ENCODE measurements at places on chromosomes 4 and X.

DNA sequence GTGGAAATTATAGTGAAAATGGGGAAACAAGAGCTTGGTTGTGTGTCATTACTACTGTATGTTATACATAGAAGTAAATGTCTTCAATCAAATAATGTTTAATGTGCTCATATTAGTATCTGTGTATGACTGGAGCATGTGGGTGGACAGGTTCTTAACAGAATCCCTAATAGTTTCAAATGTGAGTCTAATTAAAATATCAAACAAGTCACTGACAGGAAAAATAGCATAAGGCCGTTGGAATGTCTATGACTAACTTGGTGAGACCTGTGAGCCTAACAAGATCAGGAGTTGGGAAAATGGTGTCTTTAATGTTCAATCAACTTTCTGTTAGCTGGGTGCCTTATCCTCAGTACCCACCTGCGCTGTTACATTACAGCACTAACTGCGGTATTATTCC, 6.2 kb upstream of the CXCL3 start:
- DNase-seq: no peak

DNA sequence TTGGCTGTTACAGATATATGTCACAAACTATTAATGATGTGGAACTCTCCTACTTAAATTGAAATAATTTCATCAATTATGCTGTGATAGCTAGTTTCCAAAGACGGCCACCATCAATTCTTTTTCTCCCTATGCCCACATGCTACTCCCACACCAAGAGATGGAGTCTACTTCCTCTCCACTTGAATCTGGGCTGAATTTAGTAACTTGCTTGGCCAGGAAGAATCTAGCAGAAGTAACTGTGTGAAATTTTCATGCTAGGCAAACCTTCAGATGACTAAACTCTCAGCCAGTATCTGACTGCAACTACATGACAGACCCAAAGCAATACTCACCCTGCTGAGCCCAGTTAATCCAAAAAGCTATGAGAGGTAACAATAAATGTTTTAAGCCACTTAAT, 3.2 kb downstream of the SEPSECS start:
- DNase-seq: no peak

DNA sequence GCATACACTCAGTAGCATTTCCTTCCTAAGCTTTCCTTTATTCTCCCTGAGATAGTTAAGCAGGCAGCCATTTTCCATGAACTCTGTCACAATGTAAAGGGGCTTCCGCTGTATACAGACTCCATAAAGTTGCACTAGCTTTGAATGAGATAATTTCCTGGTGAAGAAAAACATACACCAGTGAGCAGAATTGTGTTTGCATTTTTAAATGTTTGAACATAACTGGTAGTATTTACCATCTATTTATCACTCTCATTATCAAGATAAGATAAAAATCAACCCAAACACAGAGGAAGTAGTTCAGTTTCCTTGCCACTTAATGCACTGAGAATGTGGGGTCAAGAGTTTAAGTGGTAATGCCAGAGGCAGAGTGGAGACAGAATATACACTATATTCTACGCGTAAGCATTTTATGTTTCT, 54.1 kb downstream of the TXK start:
- no peak for DNase-seq

DNA sequence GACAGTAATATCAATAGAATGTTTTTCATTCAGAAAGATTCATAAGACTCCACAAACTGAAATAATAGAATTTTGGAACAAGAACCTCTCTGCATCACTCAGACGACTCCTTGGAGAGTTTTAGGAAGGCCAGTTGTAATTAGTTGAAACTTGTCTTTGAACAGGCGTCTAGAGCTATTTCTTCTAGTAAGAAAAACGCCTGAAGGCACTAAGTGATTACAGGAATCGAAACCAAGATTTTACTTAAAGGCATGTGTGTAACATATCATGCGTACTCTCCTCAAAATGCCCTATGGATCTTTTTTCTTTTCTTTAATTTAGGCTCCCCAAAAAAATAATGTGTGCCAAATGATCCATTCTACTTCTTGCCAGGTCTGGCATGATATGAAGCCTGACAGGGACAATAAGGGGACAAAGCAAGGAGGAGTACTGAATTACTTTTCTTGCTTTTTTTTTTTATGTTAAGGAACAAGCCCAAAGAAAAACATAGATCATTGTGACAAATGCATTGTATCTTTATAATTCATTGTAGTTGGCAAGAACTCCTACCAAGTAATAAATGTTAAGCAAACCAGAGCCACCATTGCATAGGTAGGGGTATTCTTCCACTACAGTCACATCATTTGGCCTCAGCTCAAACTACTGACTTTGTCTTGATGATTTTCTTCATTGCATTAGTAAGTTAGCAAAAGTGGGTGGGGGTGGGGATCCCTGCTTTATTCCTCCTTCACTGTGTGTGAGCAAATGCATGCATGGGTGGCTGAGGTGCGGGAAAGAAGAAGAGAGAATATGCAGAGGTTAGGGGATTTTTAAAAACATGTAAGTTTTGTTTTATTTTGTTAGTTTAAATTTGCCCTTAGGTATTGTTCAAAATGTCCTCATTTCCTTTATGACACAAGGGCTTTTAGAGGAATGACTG, 79.9 kb upstream of the ATOH1 start:
- no peak for DNase-seq

GRCh38 chrX:123518791-123519190, 214.1 kb downstream of the THOC2 start:
- DNase-seq: no peak

- DNase-seq: no peak
These were observed 1512.5 kb downstream of the TECRL start for GRCh38 chr4:62896721-62897120.

- DNase-seq: peak; percentile 67
These were observed 124.8 kb downstream of the SNCA start for GRCh38 chr4:89712141-89712540.

GRCh38 chr4:38691251-38692008, 27.4 kb downstream of the KLF3 start:
- peak; percentile 59 for DNase-seq

DNA sequence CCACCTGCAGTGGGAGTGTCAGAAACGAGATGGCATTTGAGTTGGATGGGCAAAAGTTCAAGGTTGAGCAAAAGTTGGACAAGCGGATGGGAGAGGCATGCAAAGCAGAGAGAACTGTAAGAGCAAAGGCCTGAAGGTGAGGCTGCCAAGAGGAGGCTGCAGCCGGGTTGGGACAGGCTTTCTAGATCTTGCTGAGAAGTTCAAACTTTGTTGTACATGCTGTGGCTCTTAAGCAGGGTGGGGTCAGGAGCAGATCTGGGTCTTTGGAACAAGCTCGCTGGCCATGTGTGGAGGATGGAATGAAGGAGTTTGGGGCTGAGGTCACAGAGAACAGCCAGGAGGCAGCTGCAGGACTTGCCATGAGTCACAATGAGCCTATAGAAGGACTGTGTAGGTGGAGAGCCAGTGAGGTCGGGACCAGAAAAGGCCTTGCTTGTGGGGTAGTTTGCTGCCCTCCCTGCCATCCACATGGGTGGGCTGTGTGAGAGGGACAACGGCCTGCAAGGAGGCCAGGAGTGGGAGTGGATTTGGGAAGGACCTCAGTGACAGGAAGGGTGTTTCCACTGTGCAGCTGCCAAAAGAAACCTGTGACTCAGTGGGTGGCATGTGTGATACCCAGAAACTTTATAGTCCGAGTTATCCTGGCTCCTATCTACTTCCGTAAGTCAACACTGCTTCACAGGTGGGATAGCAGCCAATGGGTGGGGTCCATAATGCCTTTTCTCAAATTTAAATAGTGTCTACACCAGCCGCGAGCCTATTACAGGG, 210.4 kb downstream of the MID1IP1 start:
- DNase-seq: no peak

- DNase-seq: no peak
These were observed 192.4 kb upstream of the RPL34 start for GRCh38 chr4:108427946-108428485.

GRCh38 chr4:1660948-1661677, 23.0 kb downstream of the FAM53A start:
- DNase-seq: no peak

DNA sequence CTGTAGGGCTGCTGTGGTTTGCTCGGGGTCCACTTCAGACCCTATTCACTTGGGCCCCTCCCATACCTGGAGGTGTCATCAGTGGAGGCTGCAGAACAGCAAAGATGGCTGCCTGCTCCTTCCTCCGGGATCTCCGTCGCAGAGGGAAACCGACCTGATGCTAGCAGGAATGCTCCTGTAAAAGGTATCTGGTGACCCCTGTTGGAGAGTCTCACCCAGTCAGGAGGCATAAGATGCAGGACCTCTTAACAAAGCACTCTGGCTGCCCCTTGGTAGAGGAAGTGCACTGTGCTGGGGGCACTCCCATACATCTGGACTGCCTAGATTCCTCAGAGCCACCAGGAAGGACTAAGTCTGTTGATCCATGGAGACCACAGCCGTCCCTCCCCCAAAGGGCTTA, 296.9 kb downstream of the GRID2 start:
- no peak for DNase-seq

DNA sequence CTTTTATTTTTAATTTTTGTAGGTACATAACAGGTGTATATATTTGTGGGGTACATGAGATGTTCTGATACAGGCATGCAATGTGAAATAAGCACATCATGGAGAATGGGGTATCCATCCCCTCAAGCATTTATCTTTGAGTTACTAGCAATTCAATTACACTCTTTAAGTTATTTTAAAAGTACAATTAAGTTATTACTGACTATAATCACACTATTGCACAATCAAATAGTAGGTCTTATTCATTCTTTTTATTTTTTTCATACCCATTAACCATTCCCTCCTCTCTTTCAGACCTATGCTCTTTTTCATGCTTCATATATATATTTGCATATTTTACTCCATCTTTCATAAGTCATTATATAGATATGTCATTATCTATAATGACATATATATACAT, 93.3 kb downstream of the MAGEB5 start:
- no peak for DNase-seq

DNA sequence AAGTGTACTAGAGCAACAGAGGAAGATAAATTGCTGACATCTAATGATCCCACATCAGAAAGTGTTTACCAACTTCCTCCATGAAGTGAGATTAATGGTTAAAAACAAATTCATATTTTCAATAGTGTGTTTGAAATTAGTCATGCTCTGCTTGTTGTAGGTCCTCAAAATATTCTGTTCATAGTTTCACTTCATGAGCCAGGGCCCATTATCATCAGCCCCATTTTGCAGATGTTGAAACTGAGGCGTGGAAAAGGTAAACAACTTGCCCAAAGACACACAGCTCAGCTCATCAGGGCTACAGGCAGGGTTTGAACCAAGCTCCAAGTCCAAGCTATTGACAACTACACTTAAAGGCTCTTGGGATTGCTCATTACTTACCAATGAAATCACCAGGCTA, 103.5 kb upstream of the PPARGC1A start:
- DNase-seq: no peak

DNA sequence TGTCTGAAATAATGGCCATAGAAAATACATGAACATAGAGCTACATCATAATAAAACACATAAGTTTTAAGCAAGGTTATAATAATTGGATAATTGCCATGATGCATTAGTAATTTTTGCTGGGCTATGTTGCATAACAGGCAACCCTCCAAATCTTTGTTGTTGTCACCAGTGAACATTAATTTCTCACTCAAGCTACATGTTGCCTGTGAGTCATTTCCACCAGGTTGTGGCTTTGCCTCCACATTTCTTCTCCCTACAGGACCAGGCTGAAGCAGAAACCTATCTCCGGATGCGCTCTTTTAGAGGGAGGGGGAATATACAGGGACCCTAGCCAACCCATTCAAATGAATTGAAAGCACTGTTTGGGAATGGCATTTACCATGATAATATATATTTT, 347.7 kb downstream of the GABRG1 start:
- DNase-seq: no peak

GRCh38 chrX:2261831-2262667, 238.7 kb downstream of the DHRSX start:
- DNase-seq: no peak

DNA sequence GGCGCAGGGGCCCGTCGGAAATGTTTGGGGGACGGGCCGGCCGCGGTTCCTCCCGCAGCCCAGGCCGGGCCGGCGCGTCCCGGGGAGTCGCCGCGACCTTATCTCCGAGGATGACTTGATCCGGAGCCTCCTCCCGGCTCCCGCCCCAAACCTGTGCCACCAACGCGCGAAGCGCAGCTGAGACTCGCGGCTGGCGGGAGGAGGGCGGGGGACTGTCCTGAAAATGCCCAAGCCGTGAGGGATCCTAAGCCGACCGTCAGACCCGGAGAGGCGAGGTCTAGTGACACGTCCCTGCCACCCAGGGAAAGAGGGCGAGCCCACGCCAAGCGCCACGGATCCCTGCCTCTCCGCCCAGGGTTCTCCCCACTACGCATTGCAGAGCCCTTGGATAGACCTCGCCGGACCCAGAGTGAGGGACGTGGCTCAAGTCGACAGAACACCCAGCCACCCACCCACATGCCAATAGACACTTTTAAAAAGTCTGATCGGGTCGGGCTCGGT, 26.9 kb downstream of the UTP14A start:
- no peak for DNase-seq

All from BJ (cell line).